Pancreas (tissue), 10 donors: ENCODE measurements at places on chromosomes 1 and 21. TPM values are rescaled to one million over a fixed set of nuclear protein-coding genes. Genes with fewer than 3 reads are reported as not detected.

DNA sequence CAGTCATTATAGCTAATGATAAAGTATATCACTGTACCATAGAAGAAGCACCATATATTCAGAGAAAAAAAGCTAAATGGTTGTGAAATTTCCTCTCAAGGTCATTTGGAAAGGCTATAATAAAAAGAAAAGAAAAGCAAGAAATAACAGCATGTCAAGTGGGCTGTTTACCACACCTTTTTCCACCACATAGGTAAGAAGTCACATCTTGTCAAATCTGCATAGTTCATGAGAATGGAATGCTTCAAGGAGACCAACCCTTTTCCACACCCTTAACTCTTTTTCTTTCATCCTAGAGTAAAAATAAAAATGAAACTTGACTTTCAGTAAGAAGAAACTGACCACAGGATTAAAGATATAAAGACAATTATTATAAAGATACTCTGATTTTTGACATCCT is 91.2 kb downstream of the ATP6V1G3 start:
- H3K36me3 ChIP-seq = no peaks in the 10 kb centered on the region
- H3K4me1 ChIP-seq = no peaks in the 10 kb centered on the region
- no peak for DNase-seq
- no peaks in the 10 kb centered on the region for H3K27me3 ChIP-seq
- H3K27ac ChIP-seq = no peak overlapping the region

DNA sequence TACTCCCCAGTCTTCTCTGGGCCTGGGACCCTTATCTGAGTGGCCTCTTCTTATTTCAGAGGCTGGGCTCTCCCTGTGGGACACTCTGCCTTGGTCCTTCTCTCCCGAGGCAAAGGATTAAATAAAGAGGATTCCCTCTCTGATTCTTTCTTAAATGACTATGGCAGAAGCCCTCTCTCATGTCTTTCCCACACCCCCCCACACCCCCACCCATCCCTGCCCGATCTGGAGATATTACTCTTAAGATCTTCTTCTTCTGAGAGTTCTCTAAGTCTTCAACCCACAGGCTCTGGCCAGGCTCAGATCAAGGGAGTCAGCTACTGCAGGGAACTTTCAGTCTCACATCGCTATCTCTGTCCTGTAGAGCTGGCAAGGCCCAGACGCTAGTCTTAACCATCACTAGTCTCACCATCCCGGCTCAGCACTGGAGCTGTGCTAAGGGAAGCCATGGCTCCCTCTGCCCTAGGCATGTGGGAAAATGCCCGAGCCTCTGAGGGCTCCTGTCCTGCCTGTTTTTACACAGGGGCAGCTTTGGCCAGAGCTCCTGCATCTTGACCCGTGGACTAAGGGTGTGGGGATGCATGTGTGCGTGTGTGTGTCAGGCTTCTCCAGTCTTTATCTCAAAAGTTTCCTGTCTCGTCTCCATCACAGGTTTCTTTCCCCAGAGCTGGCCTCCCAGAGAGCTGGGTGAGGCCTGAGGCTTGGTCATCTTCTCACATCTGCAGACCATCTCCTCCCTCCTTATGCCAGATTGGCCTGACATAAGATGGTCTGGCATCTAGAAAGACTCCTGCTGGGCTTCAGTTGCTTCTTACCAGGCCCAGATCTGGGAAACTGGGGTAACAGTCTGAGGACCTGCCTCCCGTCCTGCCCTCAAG is 36.7 kb downstream of the LGR6 start:
- H3K4me1 ChIP-seq = no peaks in the 10 kb centered on the region
- H3K4me3 ChIP-seq = no peak overlapping the region
- no peaks in the 10 kb centered on the region for H3K36me3 ChIP-seq
- no peak for DNase-seq
- no peak overlapping the region for H3K27ac ChIP-seq
- no peaks in the 10 kb centered on the region for H3K27me3 ChIP-seq

- no peak for DNase-seq
- H3K36me3 ChIP-seq = no peaks in the 10 kb centered on the region
- H3K27me3 ChIP-seq = no peaks in the 10 kb centered on the region
These were observed 504 bp downstream of the H6PD start for GRCh38 chr1:9235096-9235459.

- H3K36me3 ChIP-seq = peaks cover 48% of the 10 kb centered on the region
- H3K27ac ChIP-seq = no peak overlapping the region
- no peaks in the 10 kb centered on the region for H3K4me1 ChIP-seq
- no peak overlapping the region for H3K4me3 ChIP-seq
These were observed 25.5 kb downstream of the IFNGR2 start for GRCh38 chr21:33428669-33429068.

GRCh38 chr1:230109066-230109465 is 42.0 kb downstream of the GALNT2 start:
- H3K4me1 ChIP-seq = peaks cover 53% of the 10 kb centered on the region
- no peaks in the 10 kb centered on the region for H3K36me3 ChIP-seq
- no peak overlapping the region for H3K4me3 ChIP-seq
- no peak overlapping the region for H3K27ac ChIP-seq
- DNase-seq = no peak

GRCh38 chr1:49351768-49352167 is 575.1 kb upstream of the BEND5 start:
- no peaks in the 10 kb centered on the region for H3K4me1 ChIP-seq
- H3K27me3 ChIP-seq = no peaks in the 10 kb centered on the region
- H3K27ac ChIP-seq = no peak overlapping the region
- no peaks in the 10 kb centered on the region for H3K36me3 ChIP-seq

HAO2 gene
- not detected for total RNA-seq

BRDT gene
- not detected for total RNA-seq

DENND2C gene
- 1.6 TPM for total RNA-seq

RBP7 gene
- total RNA-seq = 2.7 TPM
